ENCODE measurements at places on chromosomes 6 and 20.

GRCh38 chr20:40680161-40680959 is 8.7 kb downstream of the MAFB start:
- DNase-seq, result no peak

- peak; percentile 62 for DNase-seq
Measured at GRCh38 chr6:22141241-22141745, 155.5 kb downstream of the PRL start.

DNA sequence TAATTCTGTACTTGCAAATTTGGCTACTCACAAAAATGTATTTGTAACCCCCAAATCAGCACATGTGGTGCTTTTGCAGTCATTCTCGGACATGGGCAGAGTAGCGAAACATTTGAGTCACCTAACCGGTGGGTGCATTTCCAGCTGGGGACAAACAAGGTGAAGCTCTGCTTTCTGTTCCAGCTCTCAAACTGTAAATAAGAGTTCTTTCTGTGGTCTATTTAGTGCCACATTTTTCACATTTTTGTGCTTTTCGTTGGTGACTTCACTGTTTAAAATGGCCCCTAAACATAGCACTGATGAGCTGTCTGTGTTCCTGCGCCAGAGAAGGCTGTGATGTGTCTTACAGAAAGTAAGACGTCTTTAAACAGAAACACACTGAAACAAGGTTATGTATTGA is 244.5 kb downstream of the CDC5L start:
- no peak for DNase-seq

GRCh38 chr6:126807876-126808275 is 310.6 kb upstream of the RSPO3 start:
- no peak for DNase-seq

GRCh38 chr6:19153270-19153980 is 683.7 kb upstream of the ID4 start:
- no peak for DNase-seq

- DNase-seq, result no peak
Measured at GRCh38 chr6:149999636-150000035, 25.7 kb downstream of the RAET1L start.

GRCh38 chr6:28695715-28696114 is 170.0 kb downstream of the GPX5 start:
- peak; percentile 45 for DNase-seq

GRCh38 chr6:120908767-120909166 is 425.5 kb downstream of the TBC1D32 start:
- DNase-seq, result no peak

DNA sequence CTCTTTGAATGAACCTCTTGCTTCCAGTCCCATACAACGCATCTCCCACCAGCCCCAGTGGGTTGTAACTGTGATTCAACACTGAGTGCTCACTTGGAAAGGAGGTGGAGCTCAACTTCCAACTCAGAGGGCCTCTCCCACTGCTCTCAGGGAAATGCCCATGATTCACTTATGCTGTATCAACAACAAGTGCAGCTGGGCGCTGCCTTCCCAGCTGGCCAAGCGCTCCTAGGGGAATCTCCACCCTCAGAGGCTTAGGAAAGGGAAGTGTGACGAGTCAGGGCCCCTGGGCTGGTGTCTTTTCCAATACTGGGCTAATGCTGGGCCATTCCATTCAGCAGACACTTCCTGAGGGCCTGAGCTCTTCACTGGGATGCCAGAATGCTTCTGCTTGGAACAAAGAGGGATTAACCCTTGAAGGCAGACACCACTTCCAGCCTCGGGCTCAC is 8.1 kb upstream of the OCSTAMP start:
- peak; percentile 73 for DNase-seq

DNA sequence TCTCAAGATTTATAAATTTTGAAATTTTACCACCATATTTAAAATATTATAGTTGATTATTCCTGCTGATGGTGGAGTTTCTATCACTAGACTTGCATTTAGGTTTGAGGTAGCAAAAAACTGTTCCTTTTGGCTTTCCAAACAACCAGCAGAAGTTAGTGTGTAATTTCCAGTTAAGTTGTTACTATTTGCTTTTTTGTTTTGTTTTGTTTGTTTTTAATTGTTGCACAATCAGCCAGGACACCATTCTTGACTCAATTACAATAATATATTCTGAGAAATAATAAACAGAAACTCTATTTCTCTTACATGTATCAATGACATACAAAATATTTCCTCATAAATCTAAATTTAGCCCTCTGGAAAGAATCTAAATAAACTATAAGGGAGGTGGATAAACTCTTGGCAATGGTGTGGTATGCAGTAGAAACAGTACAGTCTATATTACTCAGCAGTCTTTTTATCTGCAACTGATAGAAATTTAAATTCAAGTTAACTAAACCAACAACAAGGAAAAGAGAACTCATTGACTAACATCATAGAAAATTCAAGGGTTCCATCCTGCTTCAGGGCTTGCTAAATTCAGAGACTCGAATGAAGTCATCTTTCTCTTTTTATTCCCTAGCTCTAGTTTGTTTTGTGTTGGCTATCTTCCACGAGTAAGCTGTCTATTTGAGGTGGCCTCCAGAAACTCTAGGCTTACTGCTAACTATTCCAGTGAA is 19.4 kb upstream of the COL19A1 start:
- DNase-seq, result no peak

DNA sequence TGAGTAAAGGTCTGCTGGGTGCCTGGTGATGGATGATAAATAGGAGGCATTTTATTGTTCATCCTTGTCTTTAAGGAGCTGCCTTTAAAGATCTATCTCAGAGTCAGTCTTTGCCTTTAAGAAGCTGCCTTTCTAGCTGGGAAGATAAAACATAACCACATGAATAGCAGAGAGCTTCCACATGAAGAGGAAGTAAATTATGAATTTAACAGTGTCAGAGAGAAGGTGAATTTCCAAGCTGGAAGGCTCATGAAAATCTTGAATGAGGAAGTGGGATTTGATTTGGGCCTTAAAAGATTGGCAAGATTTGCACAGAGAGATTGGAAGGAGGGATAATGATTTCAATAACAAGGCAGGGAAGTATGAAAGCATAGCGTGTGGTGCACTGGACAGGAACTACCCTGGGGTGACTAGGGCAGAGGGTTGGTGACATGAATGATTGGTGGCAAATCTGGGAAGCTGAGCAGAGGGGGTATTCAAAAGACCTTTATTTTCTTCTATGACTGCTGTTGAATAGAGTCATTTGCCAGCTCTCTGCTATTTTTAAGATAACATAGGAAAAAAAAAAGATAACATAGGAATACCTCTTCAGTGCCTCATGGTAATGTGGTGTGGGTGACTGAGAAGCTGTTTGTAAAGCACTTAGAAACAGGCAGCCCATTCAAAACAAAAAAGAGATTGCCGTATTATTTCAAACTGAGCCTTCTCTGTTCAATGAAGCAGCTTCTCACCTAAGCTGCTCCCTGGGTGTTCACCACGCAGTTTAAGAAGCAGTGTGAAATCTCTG is 591.6 kb downstream of the PKHD1 start:
- no peak for DNase-seq

DNA sequence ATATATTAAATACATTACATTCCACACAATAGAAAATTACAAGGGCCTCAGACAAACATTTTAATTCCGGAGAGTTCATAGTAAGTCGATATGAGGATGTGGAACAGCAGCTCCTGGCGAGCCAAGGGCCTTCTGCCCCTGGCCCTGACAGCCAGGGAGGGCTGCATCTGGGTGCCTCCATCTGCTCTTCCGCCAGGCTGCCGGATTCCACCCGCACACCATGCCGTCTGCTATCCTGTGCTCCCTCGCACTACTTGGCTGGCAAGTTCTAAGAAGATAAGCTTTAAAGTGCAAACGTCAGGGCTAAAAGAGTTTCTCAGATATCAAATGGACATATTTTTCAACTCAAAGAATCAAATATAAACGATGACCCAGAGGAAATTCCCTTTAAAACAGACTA is 656.3 kb upstream of the NOX3 start:
- no peak for DNase-seq

DNA sequence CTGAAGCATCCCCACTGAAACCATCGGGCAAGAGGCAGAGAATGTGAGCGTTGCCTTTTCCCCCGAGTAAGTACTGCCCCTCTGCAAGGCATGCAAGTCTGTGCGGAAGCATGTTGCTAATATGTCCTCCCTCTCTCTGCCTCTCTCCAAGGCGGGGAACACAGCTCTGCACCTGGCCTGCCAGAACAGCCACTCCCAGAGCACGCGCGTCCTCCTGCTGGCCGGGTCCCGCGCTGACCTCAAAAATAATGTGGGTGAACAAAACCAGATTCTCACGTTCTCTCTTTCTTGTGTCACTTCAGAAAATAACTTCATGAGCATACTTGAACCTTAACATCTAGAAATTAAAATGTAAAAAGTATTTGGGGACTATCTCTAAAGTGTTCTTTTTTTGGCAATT is 26.4 kb downstream of the LYRM2 start:
- no peak for DNase-seq

GRCh38 chr6:110541701-110542309 is 65.4 kb upstream of the SLC22A16 start:
- no peak for DNase-seq

- DNase-seq, result no peak
Measured at GRCh38 chr6:117396228-117396627, 29.5 kb downstream of the ROS1 start.

GRCh38 chr6:11424395-11425034 is 113.0 kb upstream of the TMEM170B start:
- no peak for DNase-seq

- DNase-seq, result no peak
Measured at GRCh38 chr20:63445075-63445734, 27.2 kb downstream of the KCNQ2 start.

GRCh38 chr6:110971468-110971867 is 10.4 kb upstream of the RPF2 start:
- DNase-seq, result no peak

DNA sequence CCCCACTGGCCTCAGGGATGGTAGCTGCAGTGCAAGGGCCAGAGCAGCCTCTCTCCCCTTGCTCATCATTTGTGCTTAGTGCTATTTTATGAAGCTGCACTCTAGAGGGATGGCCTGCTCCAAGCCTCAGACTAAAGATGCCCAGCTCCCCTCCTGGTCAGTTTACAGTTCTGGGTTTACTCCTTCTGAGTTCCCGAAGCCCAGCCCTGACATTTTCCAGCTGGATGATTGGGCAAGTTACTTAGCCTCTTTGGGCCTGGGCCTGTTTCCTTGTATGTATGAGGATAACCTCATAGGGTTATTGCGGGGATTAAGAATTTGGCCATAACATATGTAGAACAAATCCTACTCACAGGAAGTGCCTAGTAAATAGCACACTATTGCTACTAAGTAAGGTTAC is 31.8 kb upstream of the EMILIN3 start:
- no peak for DNase-seq

- no peak for DNase-seq
Measured at GRCh38 chr6:2937627-2938003, 33.8 kb downstream of the SERPINB6 start.

- DNase-seq, result no peak
Measured at GRCh38 chr20:54257071-54257816, 49.4 kb downstream of the PFDN4 start.

GRCh38 chr6:27209659-27210269 is 37.7 kb upstream of the PRSS16 start:
- peak; percentile 67 for DNase-seq

- DNase-seq, result peak; percentile 49
Measured at GRCh38 chr20:47352332-47353238, 3.9 kb downstream of the ZMYND8 start.

GRCh38 chr20:53385941-53386767 is 207.5 kb downstream of the ZNF217 start:
- no peak for DNase-seq

GRCh38 chr6:29965563-29965872 is 23.2 kb downstream of the HLA-A start:
- DNase-seq, result no peak

All from A549 (cell line).